ENCODE measurements at places on chromosomes 6 and 20.
A peak's percentile ranks its signal among the peaks of the same experiment; 100 is the strongest.

GRCh38 chr6:558089-558488 lies 98.8 kb downstream of the HUS1B start:
- DNase-seq = no peak

DNA sequence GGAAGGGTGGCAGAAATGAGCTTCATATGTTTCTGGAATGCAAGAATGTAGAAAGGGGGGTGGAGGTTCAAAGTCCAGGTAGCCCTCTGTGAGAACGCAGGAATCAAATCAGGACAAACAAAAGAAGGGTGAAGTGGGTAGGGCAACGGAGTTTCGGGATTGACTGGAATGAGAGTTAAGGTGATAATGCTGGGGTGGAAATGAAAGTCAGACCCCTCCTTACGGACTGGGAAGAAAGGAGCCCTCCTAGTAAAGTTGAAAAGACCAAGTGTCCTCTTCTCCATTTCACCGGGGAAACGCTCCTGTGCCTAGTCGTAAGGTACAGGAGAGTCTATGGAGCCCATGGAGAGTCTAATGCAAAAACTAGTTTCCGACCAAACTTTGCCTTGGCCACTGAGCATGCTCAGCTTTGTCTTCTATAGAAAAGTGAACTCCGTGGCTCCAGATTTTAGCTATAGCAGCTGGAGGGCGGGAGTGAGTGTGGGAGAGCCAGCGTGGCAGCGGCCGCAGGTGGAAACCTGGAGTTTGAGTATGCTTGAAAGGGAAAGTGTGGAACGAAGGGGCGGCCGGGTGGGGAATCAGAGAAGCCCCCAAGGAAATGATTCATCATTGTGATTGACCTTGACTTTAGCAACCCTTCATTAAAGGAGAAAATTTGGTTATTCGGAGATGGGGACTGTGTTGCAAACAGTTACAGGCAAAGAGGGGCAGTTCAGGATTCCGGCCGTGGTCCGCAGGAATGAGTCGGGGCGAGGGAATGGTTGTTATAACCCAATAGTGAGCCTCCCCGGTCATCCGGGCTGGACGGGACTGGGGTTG lies 1.3 kb upstream of the LRRC1 start:
- DNase-seq = peak; percentile 28

DNA sequence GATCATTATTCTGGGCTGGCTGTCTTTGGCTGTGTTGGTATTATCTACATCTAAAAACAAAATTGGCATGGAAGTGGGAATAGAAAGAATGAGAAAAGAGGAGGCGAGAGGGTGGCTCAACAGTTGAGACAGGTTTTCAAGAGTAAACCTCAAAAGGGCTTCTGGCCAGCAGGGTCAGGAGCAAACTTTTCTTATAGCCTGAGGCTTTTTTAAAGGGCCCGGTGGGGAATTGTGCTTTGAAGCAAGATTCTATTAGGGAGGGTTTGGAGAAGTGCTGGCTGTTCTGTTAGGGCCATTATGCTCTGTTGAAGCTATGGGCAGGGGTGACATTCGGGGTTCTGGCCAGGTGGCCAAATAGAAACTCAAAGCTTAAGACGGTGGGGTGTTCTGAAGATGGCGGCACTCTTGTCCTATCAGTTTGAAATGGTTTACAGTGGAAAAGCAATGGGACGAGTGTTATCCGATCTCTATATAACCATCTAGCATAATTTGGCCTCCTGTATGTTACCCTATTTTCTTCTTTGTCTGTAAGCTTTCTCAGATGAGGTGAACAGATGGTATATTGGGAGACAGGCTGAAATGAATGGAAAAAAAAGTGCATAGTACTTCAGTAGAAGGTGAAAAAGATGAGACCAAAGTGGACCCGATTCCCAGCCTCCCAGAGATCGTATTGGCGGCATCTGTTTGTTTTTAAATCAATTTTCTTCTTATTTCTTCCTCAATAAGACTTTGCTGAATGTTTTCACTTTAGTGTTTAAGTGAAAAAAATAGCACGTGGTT lies 132.1 kb upstream of the CNR1 start:
- no peak for DNase-seq

GRCh38 chr6:148746363-148747144 lies at the start of gene UST:
UST (plus strand) TSS chr6:148747030; CDS start chr6:148747431, 401 bp downstream.
- DNase-seq = peak; percentile 43

DNA sequence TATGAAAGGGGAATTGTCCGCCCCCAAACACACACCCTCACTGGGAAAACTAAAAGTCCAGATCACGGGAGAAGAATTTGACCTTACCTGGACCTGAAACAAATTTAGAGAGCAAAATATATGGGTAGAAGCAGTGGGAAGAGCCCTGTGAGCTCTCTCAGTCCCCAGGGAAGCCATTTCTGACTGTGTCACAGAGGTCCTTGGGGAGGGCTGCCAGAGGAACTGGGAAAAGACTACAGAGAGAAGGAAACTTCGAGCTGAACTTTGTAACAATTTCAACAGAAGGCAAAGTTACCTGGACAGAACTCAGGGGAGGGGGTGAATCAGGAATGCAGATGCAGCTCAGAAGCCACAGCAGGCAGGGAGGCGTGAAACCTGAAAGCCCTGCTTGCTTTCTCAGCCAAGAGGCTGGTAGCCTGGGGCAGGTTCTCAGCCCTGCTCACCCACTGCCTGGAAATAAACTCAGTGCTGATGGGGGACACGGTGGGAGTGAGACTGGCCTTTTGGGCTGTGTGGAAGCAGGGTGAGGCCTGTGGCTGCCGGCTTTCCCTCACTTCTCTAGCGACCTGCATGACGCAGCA lies 163.8 kb downstream of the TMEM200A start:
- no peak for DNase-seq

- DNase-seq = no peak
These were observed 12.9 kb upstream of the ADTRP start for GRCh38 chr6:11791354-11792107.

DNA sequence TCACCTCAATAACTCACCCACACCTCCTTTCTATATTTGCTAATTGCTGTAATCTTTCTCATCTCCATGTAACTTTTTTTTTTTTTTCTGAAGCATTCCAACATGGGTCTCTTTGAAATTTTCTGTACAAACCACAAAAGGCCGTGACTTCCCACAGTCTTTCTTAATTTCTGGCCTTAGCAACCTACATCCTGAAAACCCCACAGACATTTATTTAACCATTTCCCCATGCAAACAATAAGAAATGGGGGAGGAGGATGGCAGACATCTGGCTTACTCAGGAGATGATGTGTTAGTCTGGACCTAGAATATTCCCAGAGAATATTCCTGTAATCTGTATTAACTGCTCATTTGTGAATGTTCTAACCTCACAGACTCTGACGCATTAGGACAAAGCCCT lies 57.6 kb downstream of the MEP1A start:
- no peak for DNase-seq

- DNase-seq = no peak
These were observed 13.5 kb downstream of the USP45 start for GRCh38 chr6:99501762-99502161.

- no peak for DNase-seq
These were observed 156.3 kb downstream of the SOBP start for GRCh38 chr6:107646176-107646575.

GRCh38 chr6:12339808-12340487 lies 49.8 kb downstream of the EDN1 start:
- DNase-seq = no peak

DNA sequence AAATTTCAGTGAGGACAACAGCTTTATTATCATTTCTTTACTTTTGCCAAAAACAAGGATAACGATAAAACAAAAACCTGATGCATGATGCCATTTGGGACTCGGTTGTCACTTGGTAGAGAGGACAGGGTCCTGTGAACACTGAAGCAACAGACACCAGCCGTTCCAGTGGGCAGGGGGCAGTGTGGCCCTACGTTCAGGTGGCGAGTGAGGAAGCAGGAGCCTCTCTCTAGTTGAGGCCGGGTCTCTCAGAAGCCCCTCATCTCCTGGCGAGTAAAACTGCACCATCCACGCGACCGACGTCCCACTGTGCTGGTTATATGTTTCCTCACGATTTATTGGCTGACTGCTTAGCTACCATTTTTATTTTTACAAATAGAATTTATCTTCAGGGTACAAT lies 231.6 kb downstream of the THBS2 start:
- DNase-seq = no peak

DNA sequence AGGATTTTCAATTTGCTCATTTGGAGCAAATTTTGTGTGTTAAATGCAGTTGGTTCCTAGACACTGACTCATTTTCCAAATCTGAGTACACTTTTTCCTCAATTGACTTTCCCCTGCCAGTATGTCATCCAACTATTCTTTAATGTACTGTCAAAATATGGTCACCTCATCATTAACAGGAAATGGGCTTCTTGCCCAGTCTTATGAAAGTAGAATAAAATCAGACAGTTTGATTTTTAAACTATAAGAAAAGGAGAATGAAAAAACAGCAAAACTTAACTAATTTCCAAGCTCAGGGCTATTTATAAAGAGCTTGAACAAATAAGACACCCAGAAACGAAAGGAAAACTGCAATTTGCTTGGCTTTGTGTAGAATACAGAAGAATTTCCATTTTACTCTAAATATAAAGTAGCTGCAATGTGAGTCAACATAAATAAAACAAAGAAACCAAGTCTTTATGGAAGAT lies 43.7 kb upstream of the RAB23 start:
- DNase-seq = peak; percentile 75

- no peak for DNase-seq
These were observed 200.7 kb upstream of the BMP2 start for GRCh38 chr20:6566821-6567220.

DNA sequence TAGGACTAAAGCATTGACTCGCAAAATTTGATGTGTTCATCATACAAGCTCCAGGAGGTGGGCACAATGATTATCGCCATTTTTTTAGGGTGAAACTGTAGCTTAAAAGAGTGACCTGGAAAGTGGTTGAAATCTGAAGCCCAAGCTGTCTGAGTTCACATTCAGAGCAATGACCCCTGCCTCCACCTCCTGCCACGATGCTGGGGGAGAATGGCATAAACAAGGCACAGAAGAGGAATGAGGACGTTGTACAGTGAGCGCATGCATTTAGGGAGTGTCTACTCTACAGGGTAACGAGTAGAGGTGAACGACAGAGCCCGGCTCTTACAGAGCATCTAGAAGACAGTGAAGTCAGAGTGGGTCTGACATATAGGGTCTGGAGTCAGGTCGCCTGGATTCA lies 37.2 kb downstream of the CNKSR3 start:
- DNase-seq = no peak

- no peak for DNase-seq
These were observed 19.1 kb upstream of the TFB1M start for GRCh38 chr6:155333414-155333813.

DNA sequence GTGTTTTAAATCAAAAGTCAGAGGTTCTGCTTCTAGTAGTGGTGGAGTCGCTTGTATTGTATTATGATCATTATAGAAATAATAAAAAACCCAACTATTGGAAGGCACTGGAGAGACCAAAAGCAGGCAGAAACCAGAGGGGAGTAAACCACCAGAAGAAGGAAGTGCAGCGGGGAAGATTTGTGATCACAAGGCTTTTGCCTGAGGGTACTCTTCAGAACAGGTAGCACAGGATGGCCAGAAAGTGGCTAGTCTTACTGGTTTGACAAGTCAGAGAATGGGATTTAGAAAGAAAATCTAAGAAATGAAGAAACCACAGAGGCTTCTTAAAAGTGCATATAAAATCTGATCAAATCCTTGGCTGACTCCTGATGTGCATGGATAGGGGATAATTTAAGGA lies 24.0 kb downstream of the MAPK13 start:
- no peak for DNase-seq

GRCh38 chr20:60752741-60753420 lies 499.2 kb upstream of the CDH4 start:
- no peak for DNase-seq

DNA sequence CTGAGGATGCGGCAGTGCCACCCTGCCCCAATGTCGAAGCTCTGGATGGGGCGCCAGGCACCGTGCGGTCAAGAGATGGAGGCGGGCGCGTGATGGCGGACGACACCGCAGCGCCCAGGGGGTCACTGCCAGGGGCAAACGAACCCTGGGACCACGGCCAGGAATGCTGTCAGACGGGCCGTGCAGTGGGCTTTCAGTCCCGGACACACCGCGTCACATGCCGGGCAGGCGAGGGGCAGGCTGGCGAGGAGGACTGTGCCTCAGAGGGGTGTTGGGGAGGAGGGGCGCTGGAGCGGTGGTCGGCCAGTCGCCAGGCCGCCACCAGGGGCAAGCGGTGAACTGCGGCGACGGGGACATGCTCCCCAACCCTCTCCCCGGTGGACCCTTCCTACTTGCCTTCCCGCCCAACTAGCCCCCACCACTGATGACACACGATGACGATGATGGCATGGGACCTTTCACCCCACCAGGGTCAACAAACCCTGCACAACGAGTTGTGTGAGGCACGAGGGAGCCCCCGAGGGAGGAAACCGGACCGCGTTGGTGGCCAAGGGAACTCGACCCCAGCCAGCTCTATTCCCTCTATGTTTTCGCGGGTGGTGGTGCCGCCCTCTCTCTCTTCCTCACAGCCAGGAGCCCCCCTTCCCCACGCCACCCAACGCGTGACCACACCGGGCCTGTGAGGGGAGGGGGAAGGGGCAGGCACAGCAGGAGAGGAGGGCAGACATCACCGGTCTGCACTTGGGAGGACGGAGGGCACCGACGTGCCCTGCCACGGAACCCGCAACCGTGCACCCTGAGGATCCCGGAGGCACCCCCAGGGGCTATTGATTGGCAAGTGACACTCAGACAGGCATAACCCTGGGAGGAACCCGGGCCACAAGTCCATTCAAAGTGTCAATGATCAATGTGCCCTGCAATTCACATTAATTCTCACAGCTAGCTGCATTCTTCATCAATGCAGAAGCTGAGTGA lies 1960.9 kb upstream of the DEFB115 start:
- DNase-seq = no peak

DNA sequence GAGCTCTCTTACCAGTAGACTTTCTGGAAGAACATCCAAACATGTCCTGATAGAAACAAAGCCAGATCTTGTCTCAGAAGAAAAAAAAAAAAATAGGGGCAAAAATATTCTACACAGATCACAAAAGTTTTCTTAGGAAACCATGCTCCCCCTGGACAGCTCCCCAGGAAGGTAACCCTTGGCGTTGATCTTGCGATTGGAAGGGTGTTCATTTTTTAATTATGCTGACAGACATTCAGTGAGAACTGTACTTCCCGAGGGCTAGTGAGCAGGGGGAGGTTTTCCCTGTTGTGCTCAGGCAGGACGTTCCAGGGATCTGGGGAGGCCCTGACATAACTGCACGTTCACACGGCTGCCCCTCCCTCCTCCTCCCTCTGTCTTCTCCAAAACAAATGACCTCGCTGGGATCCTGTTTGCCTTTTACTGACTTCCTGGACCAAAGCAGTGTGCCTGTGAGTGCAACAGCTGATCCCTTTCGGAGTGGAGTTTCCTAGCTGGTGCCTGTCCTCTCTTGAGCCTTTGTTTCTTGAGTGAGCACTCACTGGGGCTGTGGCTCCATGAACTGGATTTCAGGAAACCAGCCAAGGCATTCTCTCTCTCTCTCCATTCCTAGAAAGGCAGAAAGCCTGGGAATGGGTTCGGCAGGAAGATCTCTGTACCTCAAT lies 46.7 kb downstream of the MARCKS start:
- DNase-seq = no peak

DNA sequence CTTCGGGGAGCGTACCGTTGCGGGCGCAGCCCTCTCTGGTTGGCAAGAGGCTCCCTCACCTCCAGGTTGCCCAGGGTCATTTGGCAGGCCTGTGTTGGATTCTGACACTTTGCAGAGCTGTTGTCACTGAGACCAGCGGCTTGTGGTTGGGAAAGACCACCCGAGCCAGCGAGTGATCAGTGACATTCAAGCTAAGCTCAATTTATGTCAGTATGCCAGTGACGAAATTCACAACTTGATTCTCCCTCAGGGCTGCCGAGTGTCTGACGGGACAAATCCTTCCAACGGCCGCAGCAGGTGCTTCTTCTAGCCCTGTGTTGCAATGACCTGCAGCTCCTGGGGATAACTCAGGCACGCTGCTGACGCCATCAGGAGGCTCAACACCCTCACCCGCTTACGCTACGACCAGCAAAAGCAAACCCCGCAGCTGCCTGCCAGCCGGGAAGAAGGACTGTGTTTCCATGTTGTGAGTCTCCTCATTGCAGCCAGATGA lies 16.9 kb upstream of the SLC22A2 start:
- DNase-seq = no peak

All from activated CD4-positive, alpha-beta T cell treated with anti-CD3 and anti-CD28 coated beads, Interleukin-2, Interleukin-4, amounts not matched to agents 100 ng/mL and 50 ng/mL, durations not matched to agents 16 hours and 8 hours (primary cell).